Small intestine (tissue), 16 donors: ENCODE measurements at places on chromosomes 2 and 18. TPM values are rescaled to one million over a fixed set of nuclear protein-coding genes. Genes with fewer than 3 reads are reported as not detected.

ZNF396 gene
- polyA plus RNA-seq, result 2.2 TPM

TP53I3 gene
- 32.2 TPM for polyA plus RNA-seq

PTPN2 gene
- 25.7 TPM for polyA plus RNA-seq

CDCA7 gene
- polyA plus RNA-seq, result 94.7 TPM

HS1BP3 gene
- 39.7 TPM for polyA plus RNA-seq

ONECUT2 gene
- polyA plus RNA-seq, result 0.12 TPM

TLK1 gene
- polyA plus RNA-seq, result 11.6 TPM
